Fibroblast of the aortic adventitia (primary cell): ENCODE measurements at places on chromosomes 16 and 17. TPM values are rescaled to one million over a fixed set of nuclear protein-coding genes. Genes with fewer than 3 reads are reported as not detected.

The C17orf67 gene
- 0.41 and 0.99 TPM in 2 replicates for total RNA-seq

The ARHGAP27 gene
- total RNA-seq = 2.3 and 5.2 TPM in 2 replicates

The TP53TG3D gene
- total RNA-seq = 0.72 TPM in 1 of 2 replicates, not detected in the other

The CSH2 gene
- total RNA-seq = not detected in 2 replicates

The KCNAB3 gene
- 1.3 TPM in 1 of 2 replicates, not detected in the other for total RNA-seq

The GRAP gene
- total RNA-seq = under 0.01 TPM in 1 of 2 replicates, not detected in the other

The TBC1D3 gene
- total RNA-seq = not detected in 2 replicates

The C1QL1 gene
- 0.09 TPM in 1 of 2 replicates, not detected in the other for total RNA-seq

The G6PC1 gene
- not detected in 2 replicates for total RNA-seq

The EVI2B gene
- total RNA-seq = 0.54 and 1.1 TPM in 2 replicates

The HAS3 gene
- 0.81 TPM in 1 of 2 replicates, not detected in the other for total RNA-seq

The SCARF1 gene
- total RNA-seq = 0.90 and 1.3 TPM in 2 replicates

The HBQ1 gene
- total RNA-seq = 0.63 TPM in 1 of 2 replicates, not detected in the other

The SLC2A4 gene
- 0.18 TPM in 1 of 2 replicates, not detected in the other for total RNA-seq

The SMPD3 gene
- total RNA-seq = not detected in 2 replicates

The AARS1 gene
- 160 and 167 TPM in 2 replicates for total RNA-seq

The GPR179 gene
- under 0.01 TPM in 2 replicates for total RNA-seq

The HSD3B7 gene
- 15.5 and 60.9 TPM in 2 replicates for total RNA-seq

The KRTAP2-1 gene
- total RNA-seq = not detected in 2 replicates

The ATP1B2 gene
- not detected in 2 replicates for total RNA-seq

The KRT25 gene
- total RNA-seq = not detected in 2 replicates

The YWHAE gene
- 628 and 1,755 TPM in 2 replicates for total RNA-seq

The ATP2A1 gene
- total RNA-seq = 0.18 TPM in 1 of 2 replicates, not detected in the other

The SCGB1C2 gene
- total RNA-seq = not detected in 2 replicates
